ENCODE measurements at places on chromosomes 12 and 14.

DNA sequence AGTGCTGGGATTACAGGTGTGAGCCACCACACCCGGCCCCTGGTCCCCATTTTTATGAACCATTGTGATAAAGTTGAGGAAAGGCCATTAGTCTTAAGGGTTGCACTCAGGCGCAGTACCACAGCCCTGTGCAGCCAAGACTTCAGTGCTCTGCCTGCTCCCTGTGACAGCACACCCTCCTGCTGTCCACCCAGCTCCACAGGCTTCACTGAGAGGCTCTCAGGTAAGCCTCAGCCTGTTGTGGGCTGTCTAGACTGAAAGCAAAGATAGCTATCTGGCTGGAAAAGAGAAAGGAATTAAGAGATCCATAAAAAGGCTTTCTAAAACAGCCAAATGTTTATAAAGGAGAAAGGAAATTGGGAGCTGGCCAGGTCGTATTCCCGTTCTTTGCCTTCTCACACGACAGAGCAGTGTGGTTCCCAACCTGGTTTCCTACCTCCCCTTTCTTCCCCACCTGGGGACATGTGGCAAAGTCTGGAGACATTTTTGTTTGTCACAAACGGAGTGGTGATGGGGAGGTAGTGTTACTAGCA lies 19.1 kb upstream of the DNM1L start:
- no peak for DNase-seq

DNA sequence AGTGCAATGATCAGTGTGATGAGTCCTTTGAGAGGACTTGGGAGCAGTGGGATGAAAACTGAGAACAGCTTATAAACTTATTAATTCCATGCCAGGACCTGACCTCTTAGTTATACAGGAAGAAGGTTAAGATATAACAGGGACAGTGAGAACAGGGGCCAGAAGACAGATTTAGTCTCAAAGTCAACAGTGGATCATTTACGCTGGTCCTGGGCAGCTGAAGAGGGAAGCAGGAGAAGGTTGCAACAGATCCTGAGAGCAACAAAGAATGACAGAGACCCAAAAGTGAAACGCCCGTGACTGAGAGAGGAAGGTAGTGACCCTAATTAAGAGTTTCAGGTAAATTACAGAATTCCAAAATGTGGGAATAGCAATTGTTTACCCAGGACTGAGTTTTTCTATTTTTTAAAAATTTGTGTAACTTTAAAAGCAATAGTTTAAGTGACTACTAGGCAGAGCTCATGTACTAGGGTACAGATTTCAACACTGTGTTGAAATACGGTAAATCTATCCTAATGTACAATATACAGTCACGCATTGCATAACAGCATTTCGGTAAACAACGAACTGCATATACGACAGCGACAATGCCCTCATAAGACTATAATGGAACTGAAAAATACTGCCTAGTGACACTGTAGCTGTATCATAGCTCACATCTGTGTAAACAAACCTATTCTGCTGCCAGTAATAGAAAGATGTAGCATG lies 77.7 kb upstream of the GNPNAT1 start:
- DNase-seq: no peak

DNA sequence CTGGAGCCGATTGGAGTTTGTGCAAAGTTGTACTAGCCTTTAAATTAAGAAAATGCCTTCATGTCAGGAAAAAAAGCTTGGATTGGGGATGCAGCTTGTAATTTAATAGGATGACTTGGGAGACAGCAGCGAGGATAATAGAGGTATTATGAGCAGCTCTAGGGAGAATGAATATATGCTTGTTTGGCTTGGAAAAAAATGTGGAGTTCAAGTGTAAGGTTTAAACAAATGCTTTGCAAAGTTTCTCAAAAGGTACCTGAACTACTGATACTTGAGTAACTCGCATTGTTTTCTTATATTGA lies 65.3 kb upstream of the RASSF3 start:
- no peak for DNase-seq

GRCh38 chr14:102201776-102202175 lies 62.1 kb downstream of the WDR20 start:
- DNase-seq: no peak

GRCh38 chr12:95446506-95446900 lies 27.4 kb upstream of the METAP2 start:
- DNase-seq: no peak

DNA sequence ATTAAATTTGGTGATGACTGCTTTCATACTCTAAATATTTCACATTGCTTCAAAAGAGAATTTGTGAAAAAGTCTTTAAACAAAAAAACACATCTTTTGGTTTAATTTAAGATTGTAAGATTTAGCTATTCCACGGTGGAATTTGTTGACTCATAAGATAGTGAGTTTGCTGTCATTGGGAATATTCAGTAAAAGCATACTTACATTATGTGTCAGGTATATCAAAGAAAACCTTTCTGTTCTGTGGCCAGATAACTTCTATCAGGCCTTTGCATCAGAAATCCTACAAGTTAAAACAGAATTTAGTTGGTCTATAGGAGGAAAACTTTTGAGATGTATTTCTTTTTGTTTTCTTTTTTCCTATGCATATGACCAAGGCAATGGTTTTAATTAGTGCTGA lies 148.8 kb upstream of the E2F7 start:
- DNase-seq: no peak

DNA sequence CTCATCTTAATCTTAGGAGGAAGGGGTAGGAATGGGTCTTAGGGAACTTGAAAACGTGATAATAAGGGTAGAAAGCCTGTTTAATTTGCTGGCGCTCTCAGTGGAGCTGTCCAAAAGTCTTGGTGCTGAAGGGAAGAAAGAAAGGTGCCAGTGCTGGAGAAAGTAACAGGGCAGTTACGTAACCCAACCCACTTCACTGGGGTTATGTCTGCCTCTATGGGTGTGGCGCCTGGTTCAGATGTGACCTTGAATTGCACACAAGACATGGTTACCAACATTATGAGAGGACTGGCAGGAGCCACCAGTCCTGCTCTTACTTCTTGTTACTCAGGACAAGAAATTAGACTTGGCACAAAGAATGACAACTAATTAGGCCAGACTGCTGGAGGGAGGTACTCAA lies 18.6 kb upstream of the GPATCH2L start:
- no peak for DNase-seq

- no peak for DNase-seq
Measured at GRCh38 chr12:95529693-95530225, 21.5 kb downstream of the USP44 start.

DNA sequence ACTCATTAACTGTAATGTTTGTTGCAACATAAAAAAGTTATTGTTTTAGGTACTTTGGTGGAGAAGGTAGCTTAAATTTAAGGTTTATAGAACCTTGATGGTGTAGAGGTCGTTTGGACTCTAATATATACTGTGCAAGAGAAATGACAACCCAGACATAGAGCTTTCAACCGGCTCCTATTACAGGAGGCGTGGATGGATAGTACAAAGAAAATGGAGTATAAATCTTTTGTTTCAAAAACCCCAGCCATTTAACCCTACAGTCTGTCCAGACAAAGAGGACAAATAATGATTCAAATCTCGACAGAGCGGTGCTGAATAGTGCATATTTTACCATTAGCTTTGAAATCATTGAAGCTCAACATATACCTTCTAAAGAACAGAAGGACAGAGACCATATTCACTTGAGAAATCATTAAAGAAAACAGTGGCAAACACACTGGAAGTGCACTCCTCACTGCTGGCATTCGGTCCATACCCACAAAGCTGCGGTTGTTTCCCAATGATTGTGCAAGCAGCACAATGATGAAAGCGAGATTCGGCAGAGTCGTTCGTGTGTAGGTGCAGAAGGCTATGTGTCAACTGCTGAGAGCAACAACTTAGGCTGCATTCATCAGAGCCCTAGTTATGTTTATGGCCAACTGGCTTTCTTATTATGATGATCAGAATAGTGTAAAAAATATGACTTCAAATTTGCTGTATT lies 688.6 kb downstream of the NOVA1 start:
- no peak for DNase-seq

- no peak for DNase-seq
Measured at GRCh38 chr12:26798023-26798422, 35.0 kb downstream of the ITPR2 start.

DNA sequence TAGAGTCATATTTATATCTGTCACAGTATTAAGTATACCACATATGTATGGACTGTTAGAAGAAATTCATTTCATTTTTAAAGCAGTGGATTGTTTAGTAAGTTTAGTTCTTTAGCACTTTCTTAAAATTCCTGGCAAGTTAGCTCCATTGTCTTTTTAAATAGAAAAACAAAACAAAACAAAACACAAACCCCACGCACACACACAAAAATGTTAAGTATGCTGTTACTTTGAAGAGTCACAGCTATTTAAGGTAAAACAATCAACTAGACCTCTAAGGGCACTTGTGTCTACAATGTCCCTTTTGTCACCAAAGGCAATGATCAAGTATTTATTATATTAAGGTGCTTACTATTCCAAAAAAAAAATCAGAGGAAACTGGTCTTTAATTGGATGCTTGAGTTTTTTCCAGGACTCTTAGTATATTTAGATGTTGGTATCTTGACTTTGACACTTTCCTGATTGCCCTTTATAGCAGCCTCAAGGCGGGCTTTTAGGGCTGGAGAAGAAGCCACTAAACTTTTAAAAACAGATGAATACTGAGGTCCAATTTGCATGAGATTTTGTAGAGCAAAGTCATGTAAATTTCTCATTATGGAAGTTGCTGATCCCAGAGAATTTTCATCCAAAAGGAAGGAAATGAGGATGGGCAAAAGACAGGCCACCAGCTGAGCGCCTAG lies 85.5 kb upstream of the HECTD1 start:
- no peak for DNase-seq

DNA sequence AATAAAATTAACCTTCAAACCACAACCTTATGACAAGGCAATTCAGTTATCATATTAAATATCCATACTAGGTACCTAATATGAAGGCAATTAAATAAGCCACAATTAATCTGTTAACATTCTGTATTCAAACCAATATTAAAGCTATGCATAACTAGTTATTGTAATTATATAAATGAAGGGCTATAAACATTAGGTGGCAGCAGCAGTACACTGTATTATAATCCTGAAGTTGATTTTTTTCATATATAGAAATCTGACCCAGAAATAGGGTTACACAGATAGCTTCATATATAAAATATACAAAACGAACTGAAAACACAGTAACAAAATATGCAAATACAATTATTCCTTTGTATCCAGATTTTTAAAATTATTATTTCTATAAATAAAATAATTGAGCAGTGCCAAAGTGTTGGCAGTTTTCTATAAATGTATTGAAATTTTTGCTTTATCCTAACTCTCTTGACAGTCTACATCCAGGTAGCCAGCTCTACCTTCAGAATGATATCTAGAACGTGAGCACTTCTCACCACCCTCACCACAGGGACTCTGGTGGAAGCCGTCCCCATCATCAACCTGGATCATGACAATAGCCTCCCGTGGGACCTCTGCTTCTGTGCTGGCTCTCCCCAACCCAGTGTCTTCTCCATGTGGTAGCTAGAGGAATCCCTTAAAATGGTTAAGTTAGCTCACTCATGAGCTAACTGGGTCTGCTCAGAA lies 136.2 kb downstream of the MED13L start:
- DNase-seq: no peak

- DNase-seq: peak; percentile 85
Measured at GRCh38 chr12:124453419-124454351, 113.7 kb downstream of the NCOR2 start.
